ENCODE measurements at places on chromosomes 11 and 22. TPM values are rescaled to one million over a fixed set of nuclear protein-coding genes. Genes with fewer than 3 reads are reported as not detected.

DNA sequence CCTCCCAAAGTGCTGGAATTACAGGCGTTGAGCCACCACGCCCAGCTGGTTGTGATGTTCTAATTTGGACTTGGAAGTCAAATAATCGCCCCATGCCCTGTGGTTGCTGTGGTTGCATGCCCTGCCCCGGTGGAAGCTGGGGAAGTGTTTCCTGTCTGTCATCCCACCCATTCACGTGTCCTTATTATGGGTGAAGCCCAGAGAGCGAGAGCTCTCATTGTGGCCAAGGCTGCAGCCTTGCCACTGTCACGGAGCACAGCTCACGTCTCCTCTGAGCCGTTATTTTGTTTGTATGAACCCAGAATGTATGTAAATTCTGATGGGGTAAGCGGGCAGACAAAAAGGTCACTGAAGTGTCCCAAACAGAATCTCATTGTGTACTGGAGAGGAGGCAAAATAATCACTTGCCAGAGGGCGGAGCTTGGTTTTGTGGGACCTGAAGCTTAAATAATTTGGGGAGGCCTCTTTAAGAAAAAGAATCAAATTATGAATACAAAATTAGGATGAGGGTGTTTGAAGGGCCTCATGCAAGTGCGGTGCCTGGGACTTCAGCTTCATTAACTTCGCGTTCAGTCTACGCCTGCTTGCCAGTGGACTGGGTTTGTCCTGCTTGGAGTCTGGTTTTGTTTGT, 25.8 kb upstream of the TREH start:
- no peak for DNase-seq

- DNase-seq: no peak
These were observed at the start of gene OOSP2 for GRCh38 chr11:60040109-60040508. TSS of gene OOSP2 (plus strand) at chr11:60040409. CDS start at chr11:60040460, 51 bp downstream.

- peak; percentile 37 for DNase-seq
These were observed 188.6 kb upstream of the MTMR2 start for GRCh38 chr11:96112192-96113128.

- no peak for DNase-seq
These were observed 8.9 kb downstream of the PACSIN2 start for GRCh38 chr22:43006016-43006505.

GRCh38 chr11:36492724-36493304, 17.3 kb downstream of the TRAF6 start:
- no peak for DNase-seq

DNA sequence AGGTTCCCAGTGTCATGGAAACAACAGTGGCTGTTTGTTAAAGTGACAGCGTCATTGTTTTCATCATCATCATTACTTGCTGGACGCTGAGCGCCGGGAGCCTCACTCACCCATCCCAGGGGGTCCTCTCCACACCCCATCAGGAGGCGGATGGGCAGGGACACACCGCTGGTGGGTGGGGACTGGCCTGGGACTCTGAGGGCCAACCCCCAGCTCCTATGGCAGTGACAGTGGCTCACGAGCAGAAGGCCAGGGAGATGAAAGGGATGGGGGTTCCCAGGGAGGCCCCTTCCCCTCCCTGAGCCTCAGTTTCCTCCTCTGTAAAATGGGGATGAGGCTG, 76.6 kb upstream of the PRR5 start:
- DNase-seq: no peak

DNA sequence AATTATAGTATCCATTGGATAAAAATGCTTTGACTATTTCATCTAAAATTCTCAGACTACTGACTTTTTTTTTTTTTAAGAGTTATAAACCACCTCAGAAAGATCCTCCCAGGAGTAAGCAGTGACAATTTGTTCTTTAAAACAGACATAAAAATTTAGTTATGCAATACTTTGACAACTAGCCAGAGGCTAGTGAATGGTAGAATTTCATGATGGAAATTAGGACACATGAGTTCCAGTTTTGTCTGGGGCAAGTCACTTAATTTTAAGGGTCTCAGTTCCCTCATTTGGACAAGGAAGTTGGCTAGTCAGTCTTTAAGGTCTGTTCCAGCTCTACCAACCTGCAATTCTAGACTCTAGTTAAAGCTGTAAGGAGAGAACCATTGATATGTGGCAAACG, 2.9 kb downstream of the IL18 start:
- DNase-seq: no peak

DNA sequence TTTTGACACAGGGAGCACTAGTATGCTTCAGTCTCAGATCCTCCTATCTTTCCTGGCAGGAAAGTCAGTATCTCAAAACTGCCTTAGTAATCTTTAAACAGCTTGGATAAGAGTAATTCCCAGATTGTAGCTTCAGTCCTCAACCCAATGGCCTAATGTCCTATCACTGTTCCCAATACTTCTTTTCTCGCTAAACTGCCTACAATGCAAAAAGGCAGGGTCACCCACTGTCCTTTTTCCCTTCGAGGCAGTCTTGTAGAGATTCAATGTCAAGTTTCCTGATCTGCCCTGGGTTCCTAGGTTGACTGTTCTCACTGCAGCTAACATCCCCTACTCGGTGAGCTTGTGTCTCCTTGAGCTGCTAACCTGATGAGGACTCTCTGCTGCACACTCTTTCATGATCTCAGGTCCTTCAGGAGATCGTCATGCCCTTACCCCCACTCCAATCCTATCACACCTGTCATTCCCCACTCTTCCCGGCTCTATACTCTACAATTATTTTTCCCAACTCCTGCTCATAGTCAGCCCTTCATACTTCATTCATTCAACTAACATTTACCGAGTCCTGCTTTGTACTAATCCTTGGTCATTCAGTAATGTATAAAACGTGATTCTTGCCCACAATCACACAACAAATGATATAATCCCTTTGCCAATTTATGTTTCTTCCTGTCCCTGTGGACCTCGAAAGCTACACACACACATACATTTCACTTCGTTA, 904 bp downstream of the C2CD3 start:
- DNase-seq: no peak

- no peak for DNase-seq
These were observed 11.1 kb downstream of the CTR9 start for GRCh38 chr11:10762185-10762584.

- DNase-seq: no peak
These were observed 66.1 kb downstream of the SLC36A4 start for GRCh38 chr11:93131709-93132108.

DNA sequence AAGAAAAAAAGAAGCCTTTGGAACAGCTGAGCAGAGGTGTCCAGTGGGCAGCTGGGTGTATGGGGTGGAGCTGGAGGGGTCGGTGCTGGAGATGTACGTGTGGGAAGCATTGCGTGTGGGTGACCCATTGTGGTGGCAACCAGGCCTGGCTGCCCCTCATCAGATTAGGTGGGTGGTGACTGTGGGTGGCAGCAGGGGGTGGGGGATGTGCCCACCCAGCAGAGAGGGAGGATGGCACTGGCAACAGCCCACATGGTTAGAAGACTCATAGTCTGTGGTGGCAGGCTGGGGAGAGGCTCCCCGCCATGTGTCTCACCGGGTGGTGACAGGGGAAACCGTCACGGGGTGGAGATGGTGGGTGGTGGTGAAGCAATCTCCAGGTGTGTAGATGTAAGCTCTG, 27.6 kb downstream of the TP53I11 start:
- DNase-seq: no peak

GRCh38 chr22:24355574-24355973, 71.8 kb upstream of the ADORA2A start:
- DNase-seq: no peak

DNA sequence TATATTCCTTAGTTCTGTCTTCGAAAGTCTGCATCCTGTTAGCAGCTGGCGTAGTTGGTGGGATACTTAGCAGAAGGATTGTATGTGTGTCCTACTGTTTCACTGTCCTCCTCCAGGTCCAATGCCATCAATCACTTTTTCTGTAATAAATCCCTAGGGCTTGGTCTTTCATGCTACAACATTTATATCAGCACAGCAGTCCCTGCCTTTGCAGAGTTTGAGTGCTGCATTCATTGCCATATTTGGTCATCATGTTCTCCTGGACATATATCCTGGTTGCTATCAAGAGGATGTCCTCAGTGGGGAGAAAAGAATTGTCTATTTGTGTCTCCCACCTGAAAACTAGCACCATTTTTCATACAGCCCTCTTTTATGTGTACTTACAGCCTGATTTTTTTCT, 67.0 kb downstream of the OR5AK2 start:
- no peak for DNase-seq

GRCh38 chr11:19558189-19558986, 154.2 kb upstream of the NAV2 start:
- no peak for DNase-seq

GRCh38 chr22:33326540-33327295, 268.5 kb upstream of the SYN3 start:
- no peak for DNase-seq

DNA sequence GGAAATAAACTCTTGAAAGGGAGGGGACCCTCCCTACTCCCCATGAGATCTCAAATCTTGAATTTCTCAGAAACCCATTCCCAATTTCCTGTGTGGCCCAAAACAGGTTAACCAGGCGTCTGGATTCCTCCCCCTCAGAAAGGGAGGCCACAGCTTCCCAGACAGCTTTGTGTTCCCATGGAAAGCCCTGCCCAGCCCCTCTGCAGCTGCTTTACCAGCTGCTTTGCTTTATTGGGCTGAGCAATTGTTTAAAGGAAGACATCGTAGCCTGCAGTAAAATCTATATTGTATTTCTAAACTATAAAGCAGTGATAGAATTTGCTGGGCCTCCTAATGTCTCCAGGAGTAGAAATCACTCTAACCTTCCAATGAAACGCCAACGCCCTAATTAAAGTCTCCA, 97.4 kb downstream of the CHST1 start:
- DNase-seq: no peak

DNA sequence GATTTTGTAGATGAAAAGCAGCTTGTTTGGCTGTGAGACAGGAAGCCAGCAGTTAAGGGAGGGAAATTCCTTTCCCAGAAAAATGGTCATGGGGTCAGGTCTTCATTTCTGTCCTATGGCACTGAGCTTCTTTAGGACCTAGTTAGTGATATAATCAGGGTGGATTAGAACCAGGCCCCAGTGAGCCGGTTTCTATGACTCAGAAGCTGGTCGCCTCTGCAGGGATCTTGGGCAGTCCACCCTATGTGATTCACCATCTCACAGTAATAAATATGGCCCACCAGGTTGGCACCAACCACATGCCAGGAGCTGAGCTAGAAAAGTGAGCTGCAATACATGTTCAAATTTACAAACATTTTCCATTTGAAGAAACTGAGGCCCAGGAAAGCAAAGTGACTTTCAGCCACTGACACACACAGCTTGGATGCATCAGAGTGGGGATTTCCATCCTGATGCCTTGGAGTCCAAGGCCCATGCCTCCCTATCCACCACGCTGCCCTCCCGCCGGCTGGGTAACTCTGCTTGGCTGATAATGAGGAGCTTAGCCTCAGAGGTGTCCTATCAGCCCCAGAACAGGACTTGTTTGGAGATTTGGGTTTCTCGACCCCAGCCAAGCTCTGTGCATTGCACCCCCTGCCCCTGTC, 42.0 kb downstream of the CD82 start:
- DNase-seq: no peak

DNA sequence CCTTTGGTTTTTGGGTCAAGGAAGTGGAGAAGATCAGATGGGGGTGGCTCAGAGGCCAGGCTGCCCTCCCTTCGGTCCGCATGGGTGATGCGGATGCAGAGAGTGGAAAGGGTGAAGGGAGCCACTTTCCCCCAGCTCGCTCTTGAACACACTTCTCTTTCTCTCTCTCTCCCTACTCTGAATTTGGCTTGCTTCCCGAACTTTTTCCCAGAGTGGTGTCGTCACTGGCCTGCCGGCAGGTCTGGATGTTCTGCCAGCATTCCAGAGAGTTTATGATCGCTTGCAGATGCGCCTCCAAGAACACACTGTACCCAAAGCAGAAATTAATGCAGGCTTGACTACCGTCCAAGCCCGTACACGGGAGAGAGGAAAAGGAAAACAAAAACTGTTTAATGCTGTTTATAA, 103.2 kb downstream of the ZBTB16 start:
- peak; percentile 97 for DNase-seq

DNA sequence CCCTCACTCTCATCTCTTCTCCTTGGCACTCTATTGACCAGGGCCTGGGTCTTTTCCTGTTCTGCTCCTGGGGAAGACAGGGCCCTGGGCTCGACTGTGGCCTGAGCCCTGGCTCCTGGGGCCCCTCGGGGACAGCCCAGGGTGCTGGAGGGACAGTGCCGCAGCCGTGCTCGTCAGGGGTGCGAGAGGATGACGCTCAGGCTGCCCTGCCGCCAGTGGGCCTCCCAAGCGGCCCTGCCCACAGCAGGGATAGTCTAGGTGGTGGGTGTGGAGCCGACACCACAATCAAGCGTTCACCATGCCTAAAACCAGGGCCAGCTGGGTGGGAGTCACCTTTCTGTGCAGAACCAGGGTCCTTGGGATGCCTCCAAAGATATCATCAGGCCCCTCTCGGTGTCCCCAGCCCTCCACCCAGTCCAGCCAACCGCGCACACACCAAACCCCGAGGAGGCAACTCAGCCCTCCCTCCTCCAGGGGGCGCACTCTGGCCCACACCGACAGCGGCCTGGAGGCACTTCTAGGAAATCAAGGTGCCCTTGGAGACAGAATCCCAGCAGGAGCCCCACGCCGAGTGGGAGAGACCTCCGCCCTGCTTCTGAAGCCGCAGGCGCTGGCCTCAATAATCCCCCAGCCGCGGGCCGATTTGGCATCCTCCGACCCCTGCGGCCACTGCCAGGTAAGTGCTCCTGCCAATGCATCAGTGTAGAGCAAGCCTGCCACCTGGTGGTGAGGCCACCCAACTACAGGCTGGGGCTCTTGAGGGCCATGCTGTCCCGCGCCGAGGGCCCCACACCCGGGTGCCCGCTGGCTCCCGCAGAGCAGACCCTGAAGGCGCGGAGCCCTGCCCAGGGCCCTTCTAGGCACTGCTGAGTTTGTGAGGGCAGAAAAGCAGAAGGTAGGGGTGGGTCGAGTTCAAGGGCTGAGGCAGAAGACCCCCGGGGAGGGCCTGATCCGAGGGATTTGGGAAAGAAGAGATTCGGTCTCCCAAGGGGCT, 496.4 kb downstream of the BUD13 start:
- DNase-seq: peak; percentile 37

DNA sequence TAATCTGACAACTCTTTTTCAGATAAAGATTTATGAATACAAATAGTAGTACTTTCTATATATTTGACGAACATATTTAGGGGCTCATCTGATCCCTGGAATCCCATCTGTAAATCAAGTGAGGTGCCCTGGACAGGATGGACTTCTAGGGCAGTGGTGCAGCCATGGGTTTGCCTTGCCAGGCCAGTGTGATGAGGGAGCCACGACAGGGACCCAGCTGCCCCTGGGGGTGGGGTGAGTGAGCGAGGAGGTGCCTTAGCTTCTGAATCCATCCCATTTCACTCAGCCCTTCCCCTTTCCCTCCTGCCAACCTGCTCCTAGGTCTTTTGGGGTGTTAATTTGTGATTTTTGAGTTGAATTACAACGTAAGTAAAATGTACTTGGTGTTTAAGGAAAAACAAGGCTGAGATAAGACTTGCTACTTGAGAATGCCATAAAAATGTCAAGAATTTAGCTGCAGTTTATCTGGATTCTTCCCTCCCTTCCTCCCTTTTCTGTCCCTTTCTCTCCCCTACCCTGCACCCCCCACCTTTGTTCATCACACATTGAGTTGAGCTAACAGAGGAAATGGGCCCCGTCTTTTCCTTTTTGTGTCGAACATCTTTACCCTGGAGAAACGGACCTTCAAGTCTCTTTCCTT, 60.8 kb downstream of the PPFIBP2 start:
- no peak for DNase-seq

SHANK3 gene
- 17.2 TPM for polyA plus RNA-seq

GP1BB gene
- 5.4 TPM for polyA plus RNA-seq

CSF2RB gene
- 3.9 TPM for polyA plus RNA-seq

LIF gene
- polyA plus RNA-seq: 4.1 TPM

TCN2 gene
- 35.1 TPM for polyA plus RNA-seq

SLC17A6 gene
- not detected for polyA plus RNA-seq

POLD4 gene
- polyA plus RNA-seq: 35.1 TPM

KCNJ11 gene
- 9.8 TPM for polyA plus RNA-seq

PLAAT5 gene
- polyA plus RNA-seq: 1.3 TPM
